Lung (tissue), 17 donors: ENCODE measurements at places on chromosomes 13 and 19.

- no peak for DNase-seq
Measured at GRCh38 chr13:103288114-103288513, 221.9 kb upstream of the SLC10A2 start.

GRCh38 chr19:47863514-47863936 lies 4.5 kb downstream of the TPRX2 start:
- DNase-seq = peak; percentile 80

- DNase-seq = no peak
Measured at GRCh38 chr13:99702687-99703319, 201.5 kb downstream of the TM9SF2 start.

DNA sequence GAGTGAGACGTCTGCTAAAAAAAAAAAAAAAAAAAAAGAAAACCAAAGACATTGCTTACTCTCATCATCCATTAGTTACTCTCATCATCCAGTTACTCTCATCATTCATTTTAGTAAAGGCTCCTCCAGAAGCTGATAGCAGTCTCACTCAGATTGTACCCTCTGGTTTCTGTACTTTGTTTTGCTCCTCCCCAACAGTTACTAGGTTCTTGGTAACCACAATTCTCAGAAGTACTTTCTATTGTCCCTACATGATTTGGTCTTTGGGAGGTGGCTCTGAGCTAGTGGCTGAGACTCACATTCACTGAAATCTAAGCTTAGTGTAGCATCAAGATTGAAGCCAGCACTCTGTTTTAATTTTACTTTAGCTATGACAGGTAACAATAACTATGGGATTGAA lies 14.3 kb downstream of the ERICH4 start:
- no peak for DNase-seq

- peak; percentile 73 for DNase-seq
Measured at GRCh38 chr19:1131718-1132551, 28.1 kb downstream of the GPX4 start.

DNA sequence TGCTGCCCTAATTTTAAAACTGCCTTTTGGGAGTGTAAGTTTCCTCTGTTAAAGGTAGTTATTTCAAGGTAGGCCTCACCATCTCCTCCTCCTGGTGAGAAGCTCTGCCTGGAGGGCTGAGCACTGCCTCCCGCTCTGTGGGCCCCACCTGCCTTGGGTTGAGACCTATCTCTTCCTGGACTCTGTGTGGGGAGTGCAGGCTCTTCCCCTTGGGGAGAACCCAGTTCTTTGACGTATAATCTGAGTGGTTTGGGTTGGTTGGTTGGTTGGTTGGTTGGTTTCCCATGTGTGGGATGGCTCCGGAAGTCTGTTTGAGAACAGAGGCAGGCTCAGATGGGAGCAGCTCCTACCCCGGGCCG lies 39.1 kb downstream of the ACTN4 start:
- DNase-seq = no peak

DNA sequence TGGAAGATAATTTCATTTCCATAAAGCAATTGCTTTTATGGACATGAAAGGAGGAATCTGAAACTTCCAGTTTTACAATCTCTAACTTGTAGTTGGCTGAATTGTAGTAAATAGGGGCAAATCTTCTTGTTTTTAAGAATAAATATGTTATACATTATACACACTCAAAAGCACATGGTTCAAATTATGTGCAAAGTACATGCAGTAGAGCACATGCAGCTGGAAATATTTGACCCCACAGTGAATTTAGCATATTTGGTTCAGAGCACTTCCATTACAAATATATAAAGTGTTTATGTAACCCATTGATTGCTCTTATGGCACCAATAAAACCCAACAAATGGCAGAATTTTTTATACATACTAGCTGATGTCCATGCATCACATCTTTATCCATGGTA lies 180.5 kb downstream of the IRS2 start:
- peak; percentile 72 for DNase-seq
